ENCODE measurements at places on chromosomes 3 and 15. TPM values are rescaled to one million over a fixed set of nuclear protein-coding genes. Genes with fewer than 3 reads are reported as not detected.

GRCh38 chr15:79172032-79172481 lies 81.5 kb upstream of the RASGRF1 start:
- H3K27me3 ChIP-seq = peaks cover 10% of the 10 kb centered on the region
- DNase-seq = no peak
- no peak overlapping the region for H3K4me3 ChIP-seq
- H3K27ac ChIP-seq = no peak overlapping the region
- no peaks in the 10 kb centered on the region for H3K36me3 ChIP-seq

CCK gene
- total RNA-seq = 10.3 TPM

DNA sequence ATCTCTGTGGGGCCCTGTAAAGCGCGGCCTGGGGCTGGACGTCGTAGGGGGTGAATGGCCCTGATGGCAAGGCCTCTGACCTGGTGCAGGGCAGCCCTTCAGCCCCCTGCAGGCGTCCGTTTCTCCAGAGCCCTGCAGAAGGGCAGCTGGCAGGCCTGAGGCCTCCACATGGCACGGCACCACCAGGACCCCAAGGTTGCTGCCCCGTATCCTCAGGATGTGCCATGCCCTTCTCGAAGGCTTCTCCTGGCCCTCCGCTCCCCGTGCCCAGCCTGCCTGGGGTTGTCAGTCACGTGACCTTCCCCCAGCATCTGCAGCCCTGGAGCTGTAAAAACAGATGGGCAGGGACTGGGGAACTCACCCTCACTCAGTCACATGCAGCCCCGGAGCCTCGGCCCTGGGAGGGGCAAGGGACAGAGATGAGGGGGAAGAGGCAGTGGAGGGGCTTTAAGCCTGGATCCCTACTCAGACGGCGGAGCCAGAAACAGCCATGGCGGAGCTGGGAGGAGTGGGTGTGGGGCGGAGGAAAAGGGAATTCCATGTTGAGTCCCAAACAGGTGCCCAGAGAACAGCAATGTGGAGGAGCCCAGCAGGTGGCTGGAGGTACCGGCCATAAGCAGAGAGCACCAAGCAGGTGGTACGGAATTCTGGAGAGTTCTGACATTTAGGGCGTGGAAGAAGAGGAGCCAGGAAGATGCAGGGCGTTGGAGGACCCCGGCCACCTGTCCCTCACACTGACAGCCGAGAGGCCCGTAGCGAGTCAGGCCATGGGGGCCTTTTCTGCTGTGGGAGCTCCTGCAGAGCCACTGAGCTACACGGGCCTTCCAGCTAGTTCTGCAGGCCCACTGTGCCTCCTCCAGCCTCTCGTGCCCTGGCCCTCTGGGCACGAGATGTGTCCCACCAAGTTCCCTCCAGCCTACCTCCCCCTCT lies 193.1 kb downstream of the XXYLT1 start:
- H3K4me3 ChIP-seq = no peak overlapping the region
- H3K27ac ChIP-seq = no peak overlapping the region
- H3K4me1 ChIP-seq = peaks cover 57% of the 10 kb centered on the region
- H3K36me3 ChIP-seq = no peaks in the 10 kb centered on the region
- H3K27me3 ChIP-seq = no peaks in the 10 kb centered on the region
- DNase-seq = no peak

P2RY14 gene
- 1.5 TPM for total RNA-seq

GRCh38 chr3:171622126-171622525 lies 161.9 kb upstream of the TNIK start:
- no peaks in the 10 kb centered on the region for H3K27me3 ChIP-seq
- no peak overlapping the region for H3K4me3 ChIP-seq
- no peak for DNase-seq
- peaks cover 5% of the 10 kb centered on the region for H3K36me3 ChIP-seq

DNA sequence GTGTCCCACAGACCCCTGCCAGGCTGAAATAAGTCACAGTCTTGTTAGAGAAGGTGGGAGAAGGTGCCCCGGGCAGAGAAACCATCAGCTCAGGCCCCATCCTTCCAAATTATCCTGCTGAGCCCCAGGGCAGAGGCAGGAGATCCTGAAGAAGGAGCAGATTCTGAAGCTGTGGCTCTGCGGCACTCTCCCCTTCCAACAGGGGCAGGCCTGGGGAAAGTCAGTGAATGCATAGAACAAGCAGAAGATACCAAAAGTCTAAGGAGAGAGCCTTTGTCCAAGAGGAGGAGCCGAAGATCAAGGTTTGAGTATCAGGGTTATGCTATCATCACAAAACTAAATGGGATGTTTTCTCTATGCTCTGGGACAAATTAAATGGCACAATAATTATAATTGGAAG lies 249.3 kb downstream of the XXYLT1 start:
- H3K27me3 ChIP-seq = no peaks in the 10 kb centered on the region
- no peaks in the 10 kb centered on the region for H3K36me3 ChIP-seq
- H3K4me1 ChIP-seq = peaks cover 3% of the 10 kb centered on the region
- no peak overlapping the region for H3K4me3 ChIP-seq

GRCh38 chr3:152656972-152657355 lies 178.0 kb upstream of the P2RY1 start:
- H3K36me3 ChIP-seq = no peaks in the 10 kb centered on the region
- H3K27ac ChIP-seq = no peak overlapping the region
- no peak overlapping the region for H3K4me3 ChIP-seq
- no peaks in the 10 kb centered on the region for H3K4me1 ChIP-seq

PLSCR5 gene
- total RNA-seq = not detected

MESP2 gene
- total RNA-seq = 0.49 TPM

GRCh38 chr15:80691575-80691974 lies 3.5 kb upstream of the ABHD17C start:
- H3K4me3 ChIP-seq = no peak overlapping the region
- DNase-seq = no peak
- H3K36me3 ChIP-seq = no peaks in the 10 kb centered on the region
- peaks cover 16% of the 10 kb centered on the region for H3K4me1 ChIP-seq

CEMIP gene
- 0.93 TPM for total RNA-seq

TMOD2 gene
- 7.8 TPM for total RNA-seq

- no peak for DNase-seq
- no peaks in the 10 kb centered on the region for H3K4me1 ChIP-seq
- H3K36me3 ChIP-seq = no peaks in the 10 kb centered on the region
- H3K4me3 ChIP-seq = no peak overlapping the region
- no peak overlapping the region for H3K27ac ChIP-seq
Observed at GRCh38 chr15:70436428-70436827, 326.9 kb downstream of the UACA start.

All from muscle of leg (tissue), 16 donors.